ENCODE measurements at places on chromosomes 16 and 17.

GRCh38 chr16:67560827-67561342 is 1.4 kb upstream of the CTCF start:
- no peak for DNase-seq
- no peaks in the 10 kb centered on the region for H3K36me3 ChIP-seq
- H3K4me3 ChIP-seq: peak overlapping the region; percentile 73
- peaks cover 4% of the 10 kb centered on the region for H3K4me1 ChIP-seq

DNA sequence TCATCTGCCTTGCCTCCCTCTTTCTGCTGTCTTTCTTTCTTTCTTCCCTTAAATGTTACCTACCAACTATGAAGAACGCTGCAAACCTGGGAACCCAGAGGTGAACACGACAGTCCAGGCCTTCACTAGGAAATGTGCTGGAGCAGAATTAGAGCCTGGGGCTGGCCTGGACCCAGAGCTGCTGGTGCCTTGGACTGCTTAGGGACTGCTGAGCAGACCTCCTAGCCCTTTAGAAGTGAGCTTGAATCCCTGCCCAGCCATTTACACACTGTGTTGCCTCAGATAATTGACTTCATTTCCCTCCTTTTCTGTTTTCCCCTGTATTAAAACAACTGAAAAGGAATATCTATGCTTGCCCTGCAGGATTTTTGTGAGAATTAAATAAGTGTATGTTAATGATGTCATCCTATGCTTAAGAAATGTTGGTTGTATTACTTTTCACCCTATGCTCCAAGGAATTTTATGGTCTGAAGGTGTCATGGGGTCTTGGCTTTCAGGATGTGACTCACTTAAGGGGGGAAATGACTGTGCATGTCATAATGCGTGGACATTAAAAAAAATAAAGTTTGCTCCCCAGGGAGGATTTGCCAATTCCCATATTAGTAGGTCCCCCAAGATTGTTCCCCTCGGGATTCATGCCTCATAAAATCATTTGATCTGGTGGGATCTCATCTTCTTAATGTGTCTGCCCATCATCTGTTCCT is 11.5 kb downstream of the CDH13 start:
- no peak overlapping the region for H3K4me3 ChIP-seq
- H3K36me3 ChIP-seq: no peaks in the 10 kb centered on the region
- no peaks in the 10 kb centered on the region for H3K4me1 ChIP-seq
- no peaks in the 10 kb centered on the region for H3K27me3 ChIP-seq
- no peak for DNase-seq

DNA sequence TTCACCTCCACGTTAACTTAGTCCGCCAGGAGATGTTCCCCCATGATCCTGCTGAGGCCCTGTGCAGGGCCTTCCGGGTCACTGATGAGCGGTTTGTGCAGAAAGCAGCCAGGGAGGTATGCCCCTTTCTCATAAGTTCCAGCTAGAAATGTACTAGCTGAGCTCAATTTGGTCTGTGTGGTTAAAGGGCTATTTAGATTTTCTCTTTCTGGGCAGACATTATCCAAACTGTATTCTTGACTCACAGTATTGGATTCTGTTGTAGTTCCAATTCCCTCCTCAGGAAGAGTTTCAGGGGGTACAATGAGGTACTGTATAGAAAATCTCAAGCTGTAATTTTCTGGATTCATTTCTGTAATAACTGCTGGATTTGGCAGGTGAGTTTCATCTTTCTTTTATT is 137.1 kb downstream of the TRIM37 start:
- no peaks in the 10 kb centered on the region for H3K36me3 ChIP-seq
- no peaks in the 10 kb centered on the region for H3K27me3 ChIP-seq
- H3K4me3 ChIP-seq: no peak overlapping the region
- no peak overlapping the region for H3K27ac ChIP-seq

- no peak overlapping the region for H3K4me3 ChIP-seq
- no peak for DNase-seq
- H3K36me3 ChIP-seq: peaks cover 54% of the 10 kb centered on the region
- H3K27ac ChIP-seq: no peak overlapping the region
These were observed 32.7 kb downstream of the AP1G1 start for GRCh38 chr16:71775949-71776348.
